ENCODE measurements at places on chromosomes 3 and 15. TPM values are rescaled to one million over a fixed set of nuclear protein-coding genes. Genes with fewer than 3 reads are reported as not detected.

Gene FILIP1L
- 189 TPM for total RNA-seq

Gene IQCF6
- not detected for total RNA-seq

Gene B3GALNT1
- 18.3 TPM for total RNA-seq

Gene TP63
- total RNA-seq = 16.4 TPM

Gene PRKCI
- 65.5 TPM for total RNA-seq

Gene PRR23B
- total RNA-seq = 1.4 TPM

Gene C3orf49
- not detected for total RNA-seq

Gene SLC22A13
- total RNA-seq = 0.48 TPM

Gene AQP9
- total RNA-seq = 1.9 TPM

Gene MYNN
- total RNA-seq = 27.2 TPM

Gene MYEF2
- 9.6 TPM for total RNA-seq

Gene GOLGA8S
- total RNA-seq = 4.6 TPM

Gene ACP3
- 8.4 TPM for total RNA-seq

Gene NCEH1
- total RNA-seq = 4.8 TPM

Gene CGGBP1
- 86.7 TPM for total RNA-seq

Gene CFAP91
- total RNA-seq = 14.2 TPM

Gene PLA2G4E
- 0.72 TPM for total RNA-seq

Gene SLC6A11
- total RNA-seq = 1.4 TPM

Gene RCCD1
- 3.9 TPM for total RNA-seq

Gene GP9
- total RNA-seq = 3.6 TPM

Gene RIOX2
- total RNA-seq = 38.5 TPM

Gene STRIT1
- not detected for total RNA-seq

Gene SLC2A2
- total RNA-seq = 0.72 TPM

Gene IMPG2
- total RNA-seq = 2.6 TPM

Gene POLR2H
- total RNA-seq = 58.3 TPM

Gene COLQ
- total RNA-seq = 0.72 TPM

Gene CCDC54
- total RNA-seq = 1.4 TPM

Gene CNTN4
- total RNA-seq = 40.0 TPM

Gene SIDT1
- 19.0 TPM for total RNA-seq

Gene RAB11A
- total RNA-seq = 54.2 TPM

Gene GPR27
- 1.2 TPM for total RNA-seq

Gene SEC62
- 48.9 TPM for total RNA-seq

Gene GOLGA8T
- not detected for total RNA-seq

Gene SCN5A
- total RNA-seq = 22.1 TPM

Gene PARP16
- 3.4 TPM for total RNA-seq

Gene FXR1
- total RNA-seq = 136 TPM

Gene RBSN
- total RNA-seq = 22.1 TPM

Gene DGKG
- 13.5 TPM for total RNA-seq

Gene APOD
- total RNA-seq = not detected

Gene PLXNA1
- 50.1 TPM for total RNA-seq

Gene CASR
- 1.4 TPM for total RNA-seq

Gene P3H2
- total RNA-seq = 22.9 TPM

Gene SNRK
- total RNA-seq = 27.4 TPM

All from umbilical cord (tissue), 2 donors.